RPMI8226 (cell line): ENCODE measurements at places on chromosomes 5 and 9.

- peak; percentile 55 for DNase-seq
Observed at GRCh38 chr9:124290053-124290591, 32.4 kb downstream of the NEK6 start.

GRCh38 chr5:168227001-168227400 is 64.4 kb upstream of the WWC1 start:
- no peak for DNase-seq

- DNase-seq: no peak
Observed at GRCh38 chr5:105350486-105351140, 1788.0 kb upstream of the NUDT12 start.

GRCh38 chr5:2278825-2279456 is 396.2 kb upstream of the IRX4 start:
- DNase-seq: no peak

DNA sequence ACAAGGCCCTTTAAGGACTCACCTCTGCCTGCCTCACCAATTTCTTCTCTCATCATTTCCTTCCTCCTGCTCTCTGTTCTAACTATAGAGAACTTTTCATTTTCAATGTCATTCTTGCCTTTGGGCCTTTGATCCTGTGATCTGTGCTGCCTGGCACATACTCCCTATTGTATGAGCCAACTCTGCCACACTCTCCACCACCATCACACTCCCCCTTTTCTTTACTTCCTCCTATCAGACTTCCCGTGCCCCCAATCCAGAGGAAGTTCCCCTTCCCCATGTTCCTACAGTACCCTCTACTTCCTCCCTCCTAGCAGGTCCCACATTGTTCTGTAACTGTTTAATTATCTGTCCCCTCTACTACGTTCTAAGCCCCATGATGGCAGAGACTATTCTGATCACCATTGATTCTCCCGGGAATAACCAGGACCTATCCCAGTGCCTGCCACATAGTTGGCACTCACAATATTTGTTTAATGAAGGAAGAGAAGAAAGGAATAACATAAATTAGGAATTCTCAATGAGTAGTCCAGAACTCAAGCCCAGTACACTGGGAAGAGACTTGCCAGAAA is 27.5 kb downstream of the ADAM19 start:
- no peak for DNase-seq

GRCh38 chr9:109022873-109023272 is 9.6 kb upstream of the CTNNAL1 start:
- no peak for DNase-seq

- DNase-seq: no peak
Observed at GRCh38 chr5:58933891-58934628, 351.2 kb downstream of the RAB3C start.

DNA sequence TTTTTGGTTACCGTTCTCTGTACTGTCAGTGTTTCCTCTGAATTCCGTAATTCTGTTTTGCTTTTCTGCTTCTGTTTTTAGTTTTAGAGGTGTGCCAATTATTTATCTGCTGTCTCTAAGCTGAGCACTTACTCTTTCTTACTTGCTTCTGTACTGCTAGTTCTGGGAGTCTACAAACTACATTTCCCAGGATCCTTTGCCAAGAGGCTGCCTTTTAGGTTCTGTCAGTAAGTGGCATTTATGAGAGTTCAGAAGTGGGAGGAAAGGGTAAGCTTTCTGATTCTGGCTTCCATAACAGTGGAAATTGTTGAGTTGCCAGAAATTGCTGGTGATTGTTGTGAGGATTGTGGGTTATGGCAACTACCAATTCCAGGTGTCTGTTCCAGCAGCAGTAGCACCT is 102.4 kb downstream of the OSTF1 start:
- no peak for DNase-seq

DNA sequence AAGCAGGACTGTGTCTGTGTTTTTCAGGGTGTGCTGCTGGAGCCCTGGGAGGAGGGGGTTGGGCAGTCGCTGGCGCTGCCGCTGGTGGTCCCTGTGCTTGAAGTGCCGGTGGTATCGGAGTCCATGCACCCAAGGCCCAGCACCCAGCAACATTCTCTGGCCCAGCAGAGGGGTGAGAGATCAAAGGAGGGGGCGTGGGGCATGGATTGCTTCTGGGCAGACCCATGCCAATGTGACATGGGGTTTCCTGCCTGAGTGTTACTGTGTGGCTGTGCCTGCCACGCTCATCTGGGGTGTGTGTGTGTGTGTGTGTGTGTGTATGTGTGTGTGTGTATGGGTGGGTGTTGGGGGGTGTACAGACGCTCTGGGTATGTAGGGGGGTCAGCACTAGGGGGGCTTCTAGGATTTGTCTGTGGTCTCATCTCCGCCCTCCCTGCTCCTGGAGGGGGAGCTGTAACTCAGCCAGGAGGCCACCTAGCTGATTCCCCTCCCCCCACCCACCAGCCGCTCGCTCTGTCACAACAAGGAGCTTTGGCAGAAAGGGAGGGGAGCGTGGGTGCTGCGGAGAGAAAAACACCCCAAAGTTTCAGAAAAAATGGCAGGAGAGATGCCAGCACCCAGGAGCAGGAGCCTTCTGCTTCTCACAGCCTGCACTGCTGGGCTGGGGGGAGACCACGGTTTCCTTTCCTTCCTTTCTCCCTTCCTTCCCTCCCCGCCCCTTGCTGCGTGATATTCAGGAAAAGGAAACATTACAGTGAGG is 35.9 kb upstream of the HSPA9 start:
- no peak for DNase-seq

DNA sequence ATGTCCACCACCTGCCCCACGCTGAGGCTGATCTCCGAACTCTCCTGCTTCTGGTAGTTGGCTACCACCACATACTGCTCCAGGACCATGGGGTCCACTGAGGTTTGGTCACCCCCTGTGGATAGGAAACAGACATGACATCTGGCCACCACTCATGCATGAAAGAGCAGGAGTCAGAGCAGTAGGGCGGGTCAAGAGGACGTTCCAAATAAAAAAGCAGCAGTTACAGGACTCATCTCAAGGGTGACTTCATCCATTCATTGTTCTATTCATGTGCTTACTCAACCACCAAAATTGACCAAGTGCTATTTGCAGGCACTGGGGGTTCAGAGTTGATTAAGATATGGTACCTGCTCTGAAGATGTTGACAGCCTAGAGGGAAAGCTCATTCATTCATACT is 79.2 kb upstream of the UBTD2 start:
- no peak for DNase-seq

- DNase-seq: peak; percentile 76
Observed at GRCh38 chr5:150065346-150065745, 21.0 kb downstream of the CSF1R start.

GRCh38 chr5:103475629-103476240 is 86.9 kb downstream of the NUDT12 start:
- DNase-seq: peak; percentile 42

- DNase-seq: no peak
Observed at GRCh38 chr9:87290241-87291052, 207.2 kb upstream of the DAPK1 start.

DNA sequence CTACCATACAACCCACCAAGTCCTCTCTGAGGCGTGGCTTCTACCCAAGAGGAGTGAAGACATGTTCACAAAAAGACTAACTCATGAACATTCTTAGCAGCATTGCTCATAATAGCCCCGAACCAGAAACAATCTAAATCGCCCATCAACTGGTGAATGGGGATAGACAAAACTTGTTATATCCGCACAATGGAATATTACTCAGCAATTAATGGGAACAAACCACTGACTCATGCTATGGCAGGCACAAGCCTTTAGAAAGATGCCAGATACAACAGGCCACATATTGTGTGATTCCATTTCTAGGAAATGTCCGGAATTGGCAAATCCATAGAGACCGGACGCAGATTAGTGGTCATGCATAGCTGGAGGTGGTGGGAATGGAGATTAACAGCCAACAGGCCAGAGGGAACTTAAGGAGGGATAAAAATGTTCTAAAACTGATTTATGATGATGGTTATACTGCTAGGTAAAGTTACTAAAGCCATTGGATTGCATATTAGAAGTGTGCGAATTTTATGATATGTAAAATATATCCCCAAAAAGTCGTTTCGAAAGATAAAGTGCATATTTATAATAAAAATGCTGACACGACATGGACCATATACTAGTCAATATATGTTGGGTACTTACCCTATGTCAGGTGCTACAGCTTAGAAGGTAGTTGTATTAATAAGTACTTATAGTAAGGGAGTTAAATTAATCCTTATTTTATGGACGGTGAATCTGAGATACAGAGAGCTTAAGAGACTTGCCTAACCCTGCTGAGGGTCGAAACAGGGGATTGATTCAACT is 55.4 kb downstream of the LHX2 start:
- DNase-seq: no peak

- no peak for DNase-seq
Observed at GRCh38 chr9:114820776-114821501, 15.1 kb upstream of the TNFSF15 start.

DNA sequence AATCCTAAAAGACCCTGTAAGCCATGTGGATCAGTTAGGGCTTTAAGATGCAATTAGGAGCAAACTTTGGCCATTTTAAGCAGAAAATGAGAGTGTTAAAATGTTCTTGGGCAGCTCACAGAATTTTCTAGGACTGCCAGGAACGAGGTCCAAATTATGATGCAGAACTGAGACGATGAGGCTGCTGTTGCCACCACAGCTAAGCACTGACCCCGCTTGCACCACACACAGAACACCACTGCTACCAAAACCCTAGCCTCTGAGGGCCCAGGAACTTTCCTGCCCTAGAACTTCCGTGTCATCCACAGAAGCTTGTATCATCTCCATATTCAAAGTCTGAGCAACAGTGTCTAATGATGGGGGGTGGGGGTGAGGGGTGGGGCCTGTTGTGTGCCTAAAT is 41.0 kb upstream of the PCSK1 start:
- no peak for DNase-seq

- no peak for DNase-seq
Observed at GRCh38 chr5:142280066-142281007, 44.5 kb downstream of the SPRY4 start.

- DNase-seq: no peak
Observed at GRCh38 chr9:117296453-117296852, 118.4 kb downstream of the ASTN2 start.

GRCh38 chr5:75023368-75024159 is 28.8 kb downstream of the GCNT4 start:
- no peak for DNase-seq

DNA sequence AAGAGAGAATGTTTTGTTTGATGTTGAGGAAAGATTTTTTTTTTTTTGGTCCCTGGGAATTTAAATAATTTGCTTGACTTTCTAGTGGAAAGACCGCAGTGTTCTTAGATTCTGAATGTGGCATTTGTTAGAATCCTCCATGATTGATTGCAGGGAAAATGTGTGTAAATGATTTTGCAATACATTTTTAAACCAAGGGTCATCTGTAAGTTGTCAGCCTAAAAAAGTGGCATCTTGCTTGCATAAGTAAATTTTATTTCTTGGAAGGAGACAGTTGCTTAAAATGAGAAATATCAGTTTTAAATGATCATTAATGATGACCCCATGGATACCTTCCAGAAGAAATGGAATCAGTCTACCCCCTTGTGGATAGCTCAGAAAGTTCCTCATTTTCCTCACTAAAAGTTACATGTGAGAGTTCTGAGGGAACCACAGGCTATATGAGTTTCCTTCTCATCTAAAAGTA is 105.1 kb upstream of the SLC25A48 start:
- DNase-seq: no peak

DNA sequence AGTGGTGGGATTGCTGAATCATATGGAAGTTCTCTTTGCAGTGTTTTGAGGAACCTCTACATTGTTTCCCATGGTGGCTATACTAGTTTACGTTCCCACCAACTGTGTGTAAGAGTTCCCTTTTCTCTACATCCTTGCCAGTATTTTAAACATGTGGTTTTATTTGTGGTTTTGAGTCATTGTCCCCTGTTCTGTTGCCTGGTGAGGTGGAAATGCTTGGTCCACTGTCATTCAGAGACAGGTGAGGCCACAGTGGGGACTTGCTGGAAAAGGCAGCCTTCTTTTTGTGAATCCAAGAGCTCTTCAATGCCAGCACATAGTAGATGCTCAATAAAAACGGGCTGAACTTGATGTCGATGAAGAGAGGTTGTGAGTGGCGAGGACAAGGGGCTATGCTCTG is 44.2 kb downstream of the SH3PXD2B start:
- DNase-seq: peak; percentile 70

DNA sequence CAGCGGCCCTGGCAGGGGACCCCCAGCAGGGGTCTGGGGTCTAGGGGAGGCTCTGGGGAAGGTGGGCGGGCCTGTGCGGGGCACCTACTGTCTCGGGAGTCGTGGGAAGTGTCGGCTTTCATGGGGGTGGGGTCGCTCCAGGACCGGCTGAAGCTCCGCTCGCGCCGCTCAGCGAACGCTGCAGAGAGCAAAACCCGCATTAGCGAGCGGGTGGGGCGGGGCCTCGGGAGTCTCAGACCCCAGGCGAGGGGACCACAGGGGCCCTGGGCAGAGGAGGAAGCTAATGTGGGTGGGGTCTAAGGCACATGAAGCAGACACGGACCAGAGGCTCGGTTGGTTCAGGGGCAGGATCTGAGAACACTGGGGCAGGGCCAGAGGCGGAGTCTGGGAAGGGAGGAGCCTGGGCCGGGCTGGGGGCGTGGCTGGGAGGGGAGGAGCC is 5.5 kb downstream of the NSMF start:
- peak; percentile 48 for DNase-seq

GRCh38 chr9:87812375-87813118 is 70.1 kb upstream of the SPATA31E1 start:
- DNase-seq: peak; percentile 9

DNA sequence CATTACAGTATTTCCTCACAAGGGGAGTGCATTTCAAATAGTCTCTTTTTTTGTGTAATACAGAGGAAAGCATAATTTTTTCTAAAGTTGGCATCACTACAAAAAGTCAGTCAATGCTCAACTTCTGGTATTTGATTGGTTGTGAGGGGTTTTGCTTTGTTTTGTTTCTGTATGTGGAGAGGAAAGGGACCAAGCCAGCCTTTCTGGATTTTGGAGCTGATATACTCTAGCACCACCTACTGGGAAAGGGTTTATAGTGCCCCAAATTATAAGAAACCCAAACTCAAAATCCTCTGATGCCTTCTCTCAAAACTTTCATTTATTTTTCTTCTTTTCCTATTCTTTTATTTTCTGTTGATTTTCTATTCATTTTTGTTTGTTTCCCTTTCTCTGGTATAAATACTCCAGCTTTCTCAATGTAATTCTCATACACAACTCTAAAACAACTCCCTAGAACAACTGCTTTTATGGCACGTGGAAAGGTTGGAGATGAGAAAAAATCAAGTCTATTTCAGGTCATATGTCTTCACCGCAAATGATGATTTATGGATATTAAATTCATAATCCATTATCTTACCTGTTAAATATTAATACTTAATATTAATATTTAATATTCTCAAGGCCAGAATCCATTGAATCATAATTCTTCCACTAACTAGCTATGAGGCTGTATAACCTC is 69.5 kb upstream of the ANXA1 start:
- peak; percentile 27 for DNase-seq

GRCh38 chr9:111728617-111729366 is 65.9 kb downstream of the SHOC1 start:
- DNase-seq: no peak

GRCh38 chr5:137203011-137203632 is 296.0 kb downstream of the SPOCK1 start:
- no peak for DNase-seq
